ENCODE measurements at places on chromosomes 13 and 19.

- DNase-seq: no peak
Measured at GRCh38 chr13:75360170-75360569, 121.8 kb downstream of the TBC1D4 start.

DNA sequence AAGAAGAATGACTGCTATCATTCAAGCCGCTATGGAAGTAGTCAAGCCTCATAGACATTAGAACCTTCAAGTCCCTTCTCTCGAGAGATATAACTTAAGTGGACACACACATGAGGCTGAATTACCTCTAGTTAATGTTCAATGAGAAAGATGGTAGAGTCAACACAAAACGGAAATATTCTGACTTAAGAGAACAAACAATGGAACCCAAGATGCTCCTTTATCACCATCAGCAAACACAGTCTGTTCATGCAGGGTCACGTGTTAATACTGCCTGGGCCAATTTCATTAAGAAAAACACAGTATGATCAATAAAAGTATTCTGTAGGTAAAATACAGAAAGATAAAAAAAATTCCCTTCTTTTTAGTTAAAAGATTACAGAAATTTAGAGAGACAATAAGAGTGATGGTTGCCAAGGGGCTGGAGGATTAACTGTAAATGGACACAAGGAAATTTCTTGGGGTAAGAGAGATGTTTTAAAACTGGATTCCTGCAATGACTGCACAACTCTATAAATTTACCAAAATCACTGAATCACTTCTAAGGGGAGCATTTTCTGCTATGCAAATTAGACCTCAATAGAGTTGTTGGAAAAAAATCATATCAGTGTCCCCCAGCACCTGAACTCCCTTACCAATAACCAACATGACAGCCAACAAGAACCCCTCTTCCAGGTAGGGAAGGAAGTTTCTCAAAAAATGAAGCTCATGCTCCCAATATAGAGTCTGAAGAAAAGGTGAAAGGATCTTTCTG is 256.6 kb downstream of the ABCC4 start:
- no peak for DNase-seq

DNA sequence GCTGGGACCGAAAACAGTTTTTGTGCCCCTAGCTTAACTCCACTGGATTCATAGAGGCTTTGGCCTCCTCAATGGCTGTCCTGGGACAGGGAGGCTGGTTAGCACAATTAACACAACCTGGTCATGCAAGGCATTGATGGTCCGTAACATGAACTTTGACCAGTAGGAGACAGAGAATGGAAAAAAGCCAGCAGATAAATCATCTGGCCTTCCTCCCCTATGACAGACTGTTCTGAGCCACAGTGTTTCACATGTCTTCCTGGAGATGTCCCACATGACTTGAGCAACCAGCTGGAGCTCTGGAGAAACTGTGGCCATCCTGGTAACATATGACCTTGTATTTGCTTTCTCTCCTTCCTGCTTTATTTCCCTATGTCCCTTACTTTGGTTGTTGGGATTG is 244.2 kb downstream of the UQCRFS1 start:
- DNase-seq: no peak

GRCh38 chr13:33483471-33483870 is 197.9 kb upstream of the STARD13 start:
- no peak for DNase-seq

GRCh38 chr13:28052945-28053344 is 47.4 kb downstream of the FLT3 start:
- no peak for DNase-seq

- DNase-seq: no peak
Measured at GRCh38 chr19:2277138-2277537, 4.8 kb downstream of the PEAK3 start.

DNA sequence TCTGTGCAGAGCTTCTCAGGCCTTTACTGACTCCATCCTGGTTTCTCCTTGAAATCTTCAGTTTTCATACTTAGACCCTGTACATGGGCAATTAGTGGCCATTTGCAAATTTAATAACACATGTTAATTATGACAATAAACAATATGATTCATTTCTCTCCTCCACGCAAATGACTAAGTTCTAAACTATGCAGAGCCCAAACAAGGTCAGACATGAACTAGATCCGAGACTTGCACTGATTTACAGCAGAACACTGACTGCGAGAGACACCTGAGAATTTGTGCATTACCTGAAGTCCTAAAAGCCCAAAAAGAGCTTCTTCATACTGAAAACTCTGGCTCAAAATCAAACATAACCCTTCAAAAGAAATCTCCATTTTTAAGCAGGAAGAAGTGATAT is 521.8 kb downstream of the MYO16 start:
- no peak for DNase-seq

DNA sequence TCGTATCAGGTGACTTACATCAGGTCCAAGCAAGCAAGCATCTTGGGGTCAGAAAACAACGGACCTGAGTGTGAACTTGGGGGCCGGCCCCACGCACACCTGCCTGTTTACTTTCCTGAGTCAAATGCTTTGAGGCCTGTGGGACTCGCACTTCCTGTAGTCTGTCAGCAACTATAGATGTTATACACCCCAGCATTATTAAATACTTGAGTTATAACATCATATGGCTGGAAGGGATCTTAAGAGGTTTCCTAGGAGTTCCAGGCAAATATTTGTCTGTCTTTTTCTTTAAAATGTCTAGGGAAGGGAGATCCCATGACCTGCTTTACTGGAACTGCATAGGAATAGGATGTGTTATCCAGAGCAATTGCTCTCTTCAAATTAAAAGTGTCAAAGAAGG is 280.6 kb downstream of the SHISA2 start:
- DNase-seq: no peak

- DNase-seq: no peak
Measured at GRCh38 chr13:91167706-91168385, 179.6 kb upstream of the MIR17HG start.

- no peak for DNase-seq
Measured at GRCh38 chr13:84237143-84237542, 354.9 kb upstream of the SLITRK1 start.

DNA sequence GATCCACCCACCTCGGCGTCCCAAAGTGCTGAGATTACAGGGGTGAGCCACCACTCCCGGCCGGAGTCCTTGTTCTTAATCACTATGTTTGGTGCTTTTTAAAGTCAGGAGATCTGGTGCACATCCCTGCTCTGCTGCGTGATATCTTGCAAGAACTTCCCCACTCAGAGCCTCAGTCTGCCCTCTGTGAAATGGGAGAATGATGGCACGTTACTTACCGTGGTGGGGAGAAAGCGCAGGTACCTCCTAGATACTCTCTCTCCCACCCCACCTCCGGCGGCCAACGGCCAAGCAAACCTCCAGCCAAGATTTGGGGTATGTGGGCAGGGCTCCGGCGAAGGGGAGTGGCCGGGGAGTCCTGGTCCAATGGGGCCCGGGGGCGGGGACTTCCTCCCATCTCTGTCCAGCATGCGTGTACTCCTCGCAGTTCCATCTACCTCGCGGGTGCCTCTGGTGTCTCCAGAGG is at the start of gene RYR1:
Gene RYR1, plus strand, starts transcription at position 424 of the 466 bp plus-strand sequence. CDS start 139 bp downstream, outside the sequence.
- no peak for DNase-seq

GRCh38 chr19:29785955-29786589 is 25.7 kb upstream of the CCNE1 start:
- peak; percentile 51 for DNase-seq

- DNase-seq: no peak
Measured at GRCh38 chr19:48799358-48800300, 11.2 kb downstream of the BCAT2 start.

- DNase-seq: no peak
Measured at GRCh38 chr13:78540058-78540457, 63.3 kb downstream of the POU4F1 start.

GRCh38 chr13:102779436-102780159 is 6.0 kb upstream of the TEX30 start:
- no peak for DNase-seq

- DNase-seq: no peak
Measured at GRCh38 chr13:112752711-112753541, 63.1 kb downstream of the ATP11A start.

GRCh38 chr13:73816702-73817101 is 317.5 kb downstream of the KLF12 start:
- no peak for DNase-seq

All from H54 (cell line).